ENCODE measurements at places on chromosomes 2 and 18.

DNA sequence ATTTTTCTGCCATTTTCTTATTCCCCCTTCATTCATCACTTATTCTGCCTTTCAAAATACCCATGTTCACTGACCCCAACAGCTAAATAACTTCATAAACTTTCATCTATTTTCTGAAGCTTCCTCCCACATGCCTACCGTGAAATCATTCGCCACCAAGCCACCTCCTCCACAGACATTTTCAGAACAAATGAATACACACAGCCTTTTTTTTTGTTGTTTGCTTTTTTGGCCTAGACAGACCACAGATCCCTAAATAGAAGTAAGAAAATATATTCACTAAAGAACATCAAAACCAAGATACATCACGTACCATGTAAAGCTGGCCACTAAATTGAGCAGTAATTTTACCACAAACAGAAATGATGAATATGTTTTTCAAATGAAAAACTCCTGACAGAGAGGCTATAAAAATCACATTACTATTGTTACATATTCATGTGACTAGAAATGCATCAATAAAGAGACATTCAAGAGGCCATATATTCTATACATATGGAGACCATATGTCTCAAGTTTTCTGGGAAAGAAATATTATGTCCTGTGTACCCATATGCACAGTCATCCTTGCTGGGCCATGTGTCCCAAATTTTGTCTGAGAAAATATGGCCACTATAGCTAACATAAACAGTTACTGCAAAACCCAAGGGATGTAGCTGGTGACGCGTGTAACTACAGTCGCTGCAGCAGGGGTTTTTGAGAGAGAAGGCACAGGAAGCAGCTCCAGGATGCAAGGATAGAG is 200.3 kb downstream of the FBXO15 start:
- no peak for DNase-seq

DNA sequence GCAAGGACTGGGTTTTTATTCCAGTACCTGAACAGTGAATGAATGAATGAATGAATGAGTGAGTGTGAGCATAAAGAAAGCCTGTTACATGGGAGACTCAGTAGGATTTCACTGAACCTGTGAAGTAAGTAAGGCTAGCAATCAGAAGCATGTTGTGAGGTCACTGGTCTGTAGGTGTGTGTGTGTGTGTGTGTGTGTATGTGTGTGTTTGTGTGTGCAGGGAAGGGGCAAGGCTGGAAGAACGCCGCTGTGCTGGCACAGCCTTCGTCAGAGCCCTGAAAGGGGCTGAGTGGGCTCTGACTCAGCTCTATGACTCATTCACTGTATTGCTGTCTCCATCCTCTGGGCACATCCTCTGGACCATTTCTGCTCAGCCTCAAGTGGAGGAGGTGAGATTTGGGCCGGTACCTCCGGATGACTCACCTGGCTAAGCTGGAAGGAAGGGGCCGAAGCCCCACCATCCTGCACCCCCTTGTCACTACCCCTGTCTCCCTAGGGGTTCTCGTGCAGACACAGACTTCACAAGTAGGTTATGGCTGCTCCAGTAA is 51.4 kb upstream of the MRPL33 start:
- DNase-seq: no peak

DNA sequence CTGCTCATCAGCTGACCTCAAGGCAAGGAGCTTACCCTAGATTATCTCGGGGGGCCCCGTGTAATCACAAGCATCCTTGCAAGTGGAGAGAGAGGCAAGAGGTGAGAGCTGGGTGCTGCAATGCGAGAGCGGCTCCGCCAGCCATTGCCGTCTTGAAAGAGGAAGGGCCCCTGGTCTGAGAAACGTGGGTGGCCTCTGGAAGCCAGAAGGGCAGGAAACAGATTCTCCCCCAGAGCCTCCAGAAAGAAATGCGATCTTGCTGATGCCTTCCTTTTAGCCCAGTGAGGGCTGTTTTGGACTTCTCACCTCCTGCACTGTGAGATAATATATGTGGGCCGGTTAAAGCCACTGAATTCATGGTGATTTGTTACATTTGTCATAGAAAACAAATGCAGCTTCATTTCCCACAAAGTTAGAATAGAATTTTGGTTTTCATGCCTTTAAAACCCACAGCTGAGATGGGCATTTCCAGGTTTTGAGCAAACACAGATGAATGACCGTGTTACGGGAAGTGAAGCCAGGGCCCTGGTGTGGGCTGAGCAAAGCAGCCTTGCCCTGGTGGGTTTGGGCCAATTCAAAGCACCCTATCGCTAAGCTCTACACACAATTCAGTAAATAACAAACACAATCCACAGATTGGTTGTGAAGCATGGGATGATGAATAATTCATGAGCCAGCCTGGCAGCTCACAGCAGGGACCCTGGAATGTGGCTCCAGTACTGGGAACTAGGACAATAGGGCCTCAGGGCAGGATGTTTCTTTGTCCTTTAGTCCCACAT is 319.9 kb upstream of the HS6ST1 start:
- DNase-seq: peak; percentile 92

DNA sequence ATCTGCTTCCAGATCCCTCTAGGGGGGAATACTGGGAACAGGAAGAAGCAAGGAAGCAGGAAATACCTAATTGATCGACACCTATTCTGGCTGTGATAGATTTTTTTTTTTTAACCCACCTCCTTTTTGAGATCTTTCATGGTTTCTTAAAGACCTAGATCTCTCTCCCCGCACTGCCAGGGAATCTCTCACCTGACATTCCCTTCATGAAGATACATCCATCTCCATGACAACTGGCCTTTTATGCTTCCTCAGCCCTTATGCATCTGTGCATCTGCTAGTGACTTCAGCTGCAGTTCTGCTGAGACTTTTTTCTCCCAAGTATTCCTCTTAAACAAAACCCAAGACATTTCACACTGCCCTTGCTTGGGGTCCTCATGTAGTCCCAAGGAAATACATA is 21.1 kb upstream of the CPO start:
- DNase-seq: peak; percentile 57

GRCh38 chr18:59631583-59632181 is 65.5 kb downstream of the CCBE1 start:
- no peak for DNase-seq

GRCh38 chr2:100240386-100240785 is 81.9 kb downstream of the LONRF2 start:
- no peak for DNase-seq

DNA sequence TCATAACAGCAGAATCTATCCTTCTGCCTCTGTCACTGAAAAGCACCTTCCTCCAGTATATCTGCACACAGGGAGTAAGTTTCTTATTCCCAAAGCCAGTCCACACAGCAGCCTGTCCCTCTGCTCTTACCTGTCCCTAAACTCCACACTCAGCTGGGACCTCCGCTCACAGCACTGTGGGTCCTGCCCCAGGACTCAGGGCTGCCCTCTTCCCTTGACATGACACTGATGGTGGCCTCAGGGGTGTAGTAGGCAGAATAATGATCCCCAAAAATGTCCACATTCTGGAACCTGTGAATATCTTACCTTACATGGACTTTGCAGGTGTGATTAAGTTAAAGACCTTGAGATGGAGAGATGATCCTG is 39.7 kb upstream of the EML4 start:
- DNase-seq: no peak

- no peak for DNase-seq
These were observed 153.0 kb downstream of the ZEB2 start for GRCh38 chr2:144366825-144367429.

DNA sequence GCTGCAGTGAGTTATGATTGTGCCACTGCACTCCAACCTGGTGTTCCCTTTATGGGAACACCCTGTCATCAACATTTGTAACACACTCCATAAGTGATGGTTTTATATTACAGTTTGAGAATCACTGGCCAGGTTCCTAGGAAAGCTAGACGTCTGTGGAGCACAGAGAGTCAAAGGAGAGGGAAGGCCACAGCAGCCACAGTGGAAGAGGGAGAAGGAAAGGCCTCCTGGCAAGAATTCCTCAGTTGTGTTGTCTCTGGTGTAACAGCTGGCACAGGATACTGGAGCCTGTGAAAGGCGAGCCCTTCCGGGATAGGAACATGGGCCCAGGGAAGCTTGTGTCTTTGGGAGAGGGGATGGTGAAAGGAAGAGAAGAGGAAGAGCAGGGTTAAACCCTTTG is 360.5 kb upstream of the PIK3C3 start:
- DNase-seq: no peak

- no peak for DNase-seq
These were observed 16.8 kb upstream of the EN1 start for GRCh38 chr2:118864207-118864606.

GRCh38 chr2:239532859-239533258 is 132.0 kb upstream of the HDAC4 start:
- DNase-seq: no peak

DNA sequence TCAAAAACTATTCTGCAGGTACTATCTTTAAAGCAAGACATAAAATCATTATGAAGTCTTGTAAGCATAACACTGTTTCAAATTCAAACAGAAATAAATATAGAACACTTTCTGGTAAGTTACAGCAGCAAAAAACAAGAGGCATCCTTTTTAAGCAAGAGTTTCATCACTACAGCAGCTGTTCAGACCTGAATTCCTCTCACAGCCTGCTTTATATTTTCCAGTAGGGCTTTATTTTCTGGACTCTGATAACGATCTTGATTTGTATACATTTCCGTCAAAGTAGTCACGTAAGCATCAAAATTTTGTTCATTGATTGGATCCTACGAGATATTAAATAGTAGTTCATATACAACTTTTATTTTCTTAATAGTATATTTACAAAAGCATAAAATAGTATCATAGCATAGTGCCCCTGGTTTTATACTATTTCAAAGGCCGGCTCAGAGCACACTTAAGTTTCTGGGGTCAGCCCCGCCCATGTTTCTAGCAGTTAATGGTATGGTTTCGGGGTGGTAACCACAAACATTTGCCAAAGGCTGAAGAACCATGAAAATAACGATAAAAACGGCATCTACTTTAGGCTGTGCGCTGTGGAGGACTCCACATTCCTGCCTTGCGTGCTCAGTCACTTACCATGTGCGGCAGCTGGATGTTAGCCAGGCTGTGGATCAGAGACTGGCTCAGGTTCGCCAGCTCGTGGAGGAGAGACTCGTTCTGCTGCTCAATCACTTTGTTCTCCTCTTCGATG is 47.5 kb upstream of the PXDN start:
- no peak for DNase-seq

GRCh38 chr2:66559672-66560071 is 124.7 kb downstream of the MEIS1 start:
- no peak for DNase-seq

GRCh38 chr2:200104015-200104414 is 148.6 kb downstream of the MAIP1 start:
- no peak for DNase-seq

DNA sequence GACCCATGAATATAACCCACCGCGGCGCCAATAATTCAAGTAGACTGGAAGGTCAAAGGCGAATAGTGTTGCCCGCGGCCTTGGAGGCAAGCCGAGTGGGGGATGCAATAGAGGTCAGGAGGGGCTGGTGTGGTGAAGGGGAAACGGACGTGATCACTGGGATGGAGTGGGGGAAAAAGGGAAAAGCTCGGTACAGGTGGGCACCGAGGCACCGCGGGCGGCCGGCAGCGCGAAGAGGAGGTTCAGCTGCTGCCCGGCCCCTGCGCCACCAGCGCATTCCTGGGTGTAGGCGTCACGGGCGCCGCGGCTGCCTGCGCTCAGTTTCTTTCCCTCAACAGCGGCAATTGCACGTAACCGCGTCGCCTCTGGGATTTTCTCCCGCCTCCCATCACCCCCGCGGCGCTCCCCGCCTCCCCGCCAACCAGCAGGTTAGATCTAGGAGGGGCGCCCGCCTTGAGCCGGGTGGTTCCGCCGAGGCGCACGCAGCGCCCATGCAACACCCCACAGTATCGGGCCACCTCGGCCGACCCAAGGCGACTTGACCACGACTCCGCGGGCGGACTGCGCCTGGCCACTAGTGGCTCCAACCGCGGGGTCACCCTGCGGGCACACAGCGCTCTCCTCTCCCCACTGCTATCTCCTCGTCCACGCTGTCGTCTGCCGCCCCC is 1.5 kb downstream of the RND3 start:
- DNase-seq: peak; percentile 75

GRCh38 chr2:176092270-176093144 is at the start of gene HOXD13:
Gene HOXD13, plus strand, starts transcription at chr2:176092721. Its CDS starts 170 bp downstream, at chr2:176092891.
- DNase-seq: no peak

- no peak for DNase-seq
These were observed 148.9 kb downstream of the SMAD2 start for GRCh38 chr18:47781561-47781960.

DNA sequence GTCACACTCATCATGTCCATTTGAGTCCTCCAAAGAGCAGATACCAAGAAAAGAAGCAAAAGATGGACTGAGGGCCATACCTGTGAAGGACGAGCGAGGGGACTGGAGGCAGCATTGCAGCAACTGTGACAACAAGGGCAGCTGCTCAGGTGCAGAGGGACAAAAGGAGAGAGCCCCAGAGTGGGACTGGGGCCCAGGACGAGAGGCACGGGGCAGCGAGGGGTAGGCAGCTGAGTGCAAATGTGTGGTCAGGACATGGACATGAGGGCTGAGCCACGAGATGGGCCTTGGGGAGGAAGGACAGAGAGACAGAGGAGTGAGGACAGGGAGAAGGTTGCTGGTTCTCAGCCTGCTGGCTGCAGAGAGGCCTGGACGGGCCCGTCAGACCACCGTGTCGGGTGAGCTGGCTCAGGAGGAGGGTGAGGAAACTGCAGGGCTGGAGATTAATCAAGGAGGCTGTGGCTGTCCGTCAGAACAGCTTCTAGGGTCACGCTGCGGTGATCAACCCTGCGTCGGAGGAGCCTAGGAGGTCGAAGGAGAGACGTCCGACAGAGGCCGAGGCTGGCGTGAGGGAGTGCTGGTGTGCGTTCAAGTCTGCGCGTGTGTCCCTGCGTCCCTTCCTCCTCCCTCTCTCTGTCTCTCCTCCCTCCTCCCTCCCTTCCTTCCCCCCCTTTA is 206.8 kb upstream of the HDAC4 start:
- no peak for DNase-seq

GRCh38 chr2:205785507-205786260 is 103.4 kb downstream of the NRP2 start:
- no peak for DNase-seq

- peak; percentile 82 for DNase-seq
These were observed 239.0 kb upstream of the CXCR4 start for GRCh38 chr2:136357007-136357380.

GRCh38 chr2:68974946-68975665 is 670 bp downstream of the GKN1 start:
- DNase-seq: no peak
